ENCODE measurements at places on chromosomes 3 and 15. TPM values are rescaled to one million over a fixed set of nuclear protein-coding genes. Genes with fewer than 3 reads are reported as not detected.

DNA sequence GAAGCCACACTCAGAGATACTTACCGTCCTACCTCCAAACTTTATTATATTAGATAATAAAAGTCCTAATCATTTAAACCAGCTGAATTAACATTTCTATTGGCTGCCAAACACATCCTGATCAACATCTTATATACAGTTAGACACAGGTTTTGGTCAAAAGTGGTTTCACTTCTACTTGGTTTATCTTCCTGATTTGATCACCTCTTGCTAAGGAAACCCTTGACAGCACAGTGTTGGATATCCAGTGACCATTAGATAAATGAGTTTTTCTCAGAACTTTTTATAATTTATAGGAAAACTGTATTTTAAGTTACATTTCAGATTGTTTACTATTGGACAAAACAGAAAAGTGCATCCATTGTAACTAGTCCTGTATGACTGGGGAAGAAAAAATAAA lies 198.4 kb upstream of the NR2F2 start:
- DNase-seq = no peak

GRCh38 chr3:78963771-78964170 lies 804.0 kb downstream of the ROBO1 start:
- DNase-seq = no peak

GRCh38 chr3:196974661-196975060 lies 6.0 kb upstream of the PIGZ start:
- peak; percentile 19 for DNase-seq

DNA sequence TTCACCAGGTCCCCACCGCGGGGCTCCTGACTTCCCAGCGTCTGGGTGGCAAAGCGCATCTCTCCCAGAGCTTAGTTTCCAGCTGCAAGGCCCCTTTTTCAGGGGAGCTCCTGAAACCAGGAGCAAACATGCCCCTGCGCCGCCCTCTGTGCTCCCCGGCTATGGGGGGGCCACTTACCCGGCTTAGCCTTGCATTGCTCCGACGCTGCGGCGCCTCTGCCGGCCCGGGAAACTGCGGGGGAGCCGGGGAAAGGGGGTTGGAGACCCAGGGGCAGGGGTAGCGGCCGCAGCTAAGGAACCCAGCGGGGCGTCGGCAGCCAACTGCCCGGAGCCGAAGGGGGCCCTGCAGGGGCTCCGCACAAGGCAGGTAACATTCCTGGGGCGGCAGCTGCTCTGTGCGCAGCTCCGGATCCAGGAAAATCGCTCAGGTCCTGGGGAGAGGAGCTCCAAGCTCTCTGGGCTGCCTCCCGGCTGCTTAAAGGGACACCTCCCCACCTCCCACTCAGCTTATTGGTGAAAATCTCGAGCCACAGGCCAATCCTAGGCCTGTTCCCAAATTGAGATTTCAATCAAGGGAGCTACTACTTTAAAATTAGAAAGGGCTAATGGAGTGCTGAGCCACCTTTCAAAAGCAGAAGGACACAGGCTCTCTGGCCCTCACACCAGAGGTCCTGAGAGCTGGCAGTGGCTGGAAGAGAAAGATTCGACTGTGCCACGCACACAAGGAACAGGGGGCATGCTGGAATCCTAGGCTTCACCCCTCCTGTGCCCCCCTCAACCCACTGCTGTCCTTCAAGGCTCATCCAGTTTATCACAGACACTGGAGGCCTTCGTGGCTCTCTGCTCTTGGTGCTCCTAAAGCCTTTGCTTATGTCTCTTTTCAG lies 42.7 kb upstream of the PRICKLE2 start:
- no peak for DNase-seq

The ABHD6 gene
- 5.0 TPM for total RNA-seq
